Upper lobe of right lung (tissue), 1 donor: ENCODE measurements at places on chromosomes 16 and 17. TPM values are rescaled to one million over a fixed set of nuclear protein-coding genes. Genes with fewer than 3 reads are reported as not detected.
A peak's percentile ranks its signal among the peaks of the same experiment; 100 is the strongest.

Gene SBK1
- 1.9 TPM for total RNA-seq

GRCh38 chr16:81140930-81141780 is 45.0 kb upstream of the GCSH start:
- H3K4me1 ChIP-seq = no peaks in the 10 kb centered on the region
- no peak overlapping the region for H3K4me3 ChIP-seq
- DNase-seq = no peak
- H3K27ac ChIP-seq = no peak overlapping the region
- no peaks in the 10 kb centered on the region for H3K27me3 ChIP-seq

DNA sequence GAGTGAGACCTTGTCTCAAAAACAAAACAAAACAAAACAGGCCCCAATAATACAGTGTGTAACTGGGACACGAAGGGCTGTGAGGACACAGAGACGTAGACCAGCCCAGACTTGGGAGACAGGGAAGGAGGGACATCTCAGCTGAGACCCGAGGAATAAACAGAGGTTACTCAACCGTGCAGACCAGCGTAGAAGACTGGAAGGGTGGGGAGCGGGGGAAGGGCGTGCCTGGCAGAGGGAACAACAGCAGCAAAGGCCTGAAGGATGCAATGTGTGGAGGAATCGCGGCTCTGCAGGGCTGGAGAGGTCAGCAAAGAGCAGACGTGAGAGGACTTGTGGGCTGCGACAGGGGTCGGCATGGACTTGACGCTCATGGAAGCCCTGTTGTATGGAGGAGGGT is 11.6 kb upstream of the CES4A start:
- H3K4me3 ChIP-seq = no peak overlapping the region
- H3K36me3 ChIP-seq = no peaks in the 10 kb centered on the region
- H3K4me1 ChIP-seq = peaks cover 16% of the 10 kb centered on the region
- no peak overlapping the region for H3K27ac ChIP-seq
- no peak for DNase-seq
- H3K27me3 ChIP-seq = no peaks in the 10 kb centered on the region

Gene KRTAP3-2
- total RNA-seq = not detected

GRCh38 chr17:4934173-4934979 is 2.3 kb downstream of the GP1BA start:
- H3K27ac ChIP-seq = no peak overlapping the region
- peaks cover 17% of the 10 kb centered on the region for H3K4me1 ChIP-seq
- DNase-seq = peak; percentile 71
- H3K4me3 ChIP-seq = no peak overlapping the region

Gene TRPV3
- 0.26 TPM for total RNA-seq

Gene HS3ST6
- total RNA-seq = not detected

Gene GOSR1
- 48.9 TPM for total RNA-seq

GRCh38 chr17:78781104-78781892 is 775 bp downstream of the CYTH1 start:
- peak overlapping the region; percentile 93 for H3K27ac ChIP-seq
- peak overlapping the region; percentile 83 for H3K4me3 ChIP-seq
- no peaks in the 10 kb centered on the region for H3K27me3 ChIP-seq

Gene SLC16A5
- 40.5 TPM for total RNA-seq

- no peak for DNase-seq
- no peaks in the 10 kb centered on the region for H3K27me3 ChIP-seq
- H3K36me3 ChIP-seq = no peaks in the 10 kb centered on the region
- H3K4me3 ChIP-seq = no peak overlapping the region
Observed at GRCh38 chr17:28527181-28527681, 21.1 kb downstream of the FOXN1 start.

Gene DNAI2
- total RNA-seq = not detected

DNA sequence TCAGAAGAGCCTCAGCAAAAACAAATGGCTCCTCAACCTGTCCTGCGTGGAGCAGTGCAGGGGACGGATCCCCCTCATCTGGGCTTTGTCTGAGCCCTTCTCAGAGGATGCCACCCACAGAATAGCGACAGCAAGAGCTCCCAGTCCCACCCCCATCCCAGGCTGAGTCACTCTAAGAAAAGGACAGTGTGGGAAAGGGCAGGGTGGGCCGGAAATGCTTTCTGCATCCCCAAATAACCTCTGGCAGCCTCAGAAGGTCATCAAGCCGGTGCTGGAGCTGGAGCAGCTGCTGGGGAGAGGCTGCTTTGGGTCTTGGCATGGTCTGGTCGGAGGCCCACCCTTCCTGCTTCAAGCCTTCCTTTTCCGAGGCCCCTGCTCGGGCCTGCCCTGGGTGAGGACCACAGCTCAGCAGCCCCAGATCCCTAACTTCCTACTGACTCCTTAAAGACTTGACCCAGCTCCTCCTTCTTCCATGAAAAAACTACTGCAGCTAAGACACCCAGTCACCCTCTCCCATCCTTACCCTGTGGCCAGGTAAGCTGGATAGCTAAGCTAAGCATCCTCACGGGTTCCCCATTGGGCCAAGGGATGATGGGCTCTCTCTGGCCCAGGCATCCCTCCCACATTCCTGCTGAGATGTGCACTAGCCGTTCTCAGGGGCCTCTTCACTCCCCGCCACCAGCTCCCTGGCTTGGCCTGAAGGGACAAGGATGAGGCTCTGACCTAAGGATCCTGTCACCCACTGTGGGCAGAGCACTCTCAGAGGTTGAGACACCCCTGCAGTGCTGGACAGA is 8.7 kb downstream of the SLC12A4 start:
- H3K27me3 ChIP-seq = no peaks in the 10 kb centered on the region
- no peak for DNase-seq
- peaks cover 88% of the 10 kb centered on the region for H3K36me3 ChIP-seq
- peaks cover 60% of the 10 kb centered on the region for H3K4me1 ChIP-seq
- H3K27ac ChIP-seq = peak overlapping the region; percentile 58
- no peak overlapping the region for H3K4me3 ChIP-seq

Gene KRTAP4-5
- total RNA-seq = not detected

Gene NT5C
- total RNA-seq = 35.8 TPM

Gene MAPK7
- 25.7 TPM for total RNA-seq
